ENCODE measurements at places on chromosomes 1 and 21.

- no peak for DNase-seq
These were observed 23.2 kb downstream of the KANK4 start for GRCh38 chr1:62295921-62296491.

- DNase-seq = no peak
These were observed 46.3 kb downstream of the NGF start for GRCh38 chr1:115291741-115292140.

GRCh38 chr1:182348961-182349747 is 42.4 kb downstream of the GLUL start:
- DNase-seq = no peak

DNA sequence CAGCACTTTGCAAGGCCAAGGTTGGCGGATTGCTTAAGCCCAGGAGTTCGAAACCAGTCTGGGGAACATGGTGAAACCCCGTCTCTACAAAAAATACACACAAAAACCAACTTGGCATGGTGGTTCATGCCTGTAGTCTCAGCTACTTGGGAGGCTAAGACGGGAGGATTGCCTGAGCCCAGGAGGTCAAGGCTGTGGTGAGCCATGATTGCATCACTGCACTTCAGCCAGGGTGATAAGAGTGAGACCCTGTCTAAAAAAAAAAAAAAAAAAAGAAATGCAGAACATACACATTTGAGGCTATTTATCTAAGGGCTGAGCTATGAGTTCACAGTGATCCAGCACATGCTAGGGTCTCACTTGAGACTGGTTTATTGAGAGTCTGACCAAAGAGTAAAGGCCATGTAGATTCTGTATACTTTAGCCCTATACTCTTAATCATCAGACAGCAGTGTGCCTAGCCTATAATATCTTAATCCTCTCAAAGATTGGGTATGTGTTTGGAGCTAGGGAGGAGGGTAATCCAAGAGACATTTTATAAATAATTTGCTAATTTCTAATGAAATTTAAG is 23.9 kb downstream of the RNF2 start:
- no peak for DNase-seq

DNA sequence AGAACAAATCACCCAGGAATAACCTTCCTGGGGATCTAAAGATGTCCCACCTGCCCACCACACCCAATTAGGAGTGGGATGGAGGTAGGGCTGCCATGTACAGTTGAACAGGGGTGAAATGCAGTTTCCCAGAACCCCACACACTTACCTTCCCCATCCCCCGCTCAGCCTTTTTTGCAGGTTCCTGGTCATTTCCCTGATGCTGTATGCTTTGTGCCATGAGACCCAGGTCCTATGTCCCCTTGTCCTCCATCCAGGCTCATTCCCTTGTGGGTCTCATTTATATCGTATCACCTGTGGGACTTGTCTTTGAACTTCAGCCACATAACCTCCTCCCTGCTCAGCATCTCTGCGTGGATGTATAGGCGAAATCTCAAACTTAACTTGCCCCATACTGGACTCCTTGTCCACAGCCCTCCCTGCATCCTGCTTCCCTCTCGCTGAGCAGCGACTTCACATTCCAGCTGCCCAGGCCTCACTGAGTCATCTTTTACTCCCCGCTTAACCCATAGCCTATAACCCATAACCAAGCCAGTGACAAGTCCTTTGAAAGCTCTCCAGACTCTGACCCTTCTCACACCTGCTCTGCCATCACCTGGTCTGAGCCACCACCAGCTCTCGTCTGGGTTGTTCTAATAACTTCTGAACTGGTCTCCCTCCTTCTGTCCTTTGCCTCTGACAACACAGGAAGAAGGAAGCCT is 4.7 kb downstream of the LDLRAD2 start:
- DNase-seq = no peak

DNA sequence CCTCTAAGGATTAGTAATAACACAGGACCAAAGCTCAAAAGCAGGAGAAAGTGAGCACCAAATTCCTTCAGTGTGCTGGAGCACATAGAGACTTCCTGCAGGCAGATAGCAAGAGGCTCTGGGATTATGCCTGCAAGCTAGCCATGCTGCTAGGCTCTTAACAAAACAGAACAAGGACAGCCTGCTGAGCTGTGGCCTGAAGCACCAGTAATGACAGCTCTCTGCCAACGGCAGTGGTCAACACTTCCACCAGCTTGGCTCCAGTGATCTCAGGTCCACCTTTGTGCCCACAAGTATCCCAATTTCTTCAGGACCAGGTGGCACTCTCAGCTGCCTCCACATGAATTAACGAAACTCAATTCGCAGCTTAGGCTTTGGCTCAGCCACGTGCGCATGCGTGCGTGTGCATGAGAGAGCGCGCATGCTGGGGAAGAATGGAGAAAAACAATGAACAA is 64.2 kb downstream of the SLC45A1 start:
- DNase-seq = no peak
